ENCODE measurements at places on chromosomes 5 and 9. TPM values are rescaled to one million over a fixed set of nuclear protein-coding genes. Genes with fewer than 3 reads are reported as not detected.

Gene KCNN2
- polyA plus RNA-seq: not detected

Gene DNAH5
- 0.74 TPM for polyA plus RNA-seq

Gene MEIKIN
- polyA plus RNA-seq: not detected

Gene SPATA31E1
- not detected for polyA plus RNA-seq

Gene TAF11L5
- polyA plus RNA-seq: not detected

Gene CYSTM1
- 27.1 TPM for polyA plus RNA-seq

- no peak for DNase-seq
Measured at GRCh38 chr9:132947756-132948155, 3.3 kb upstream of the TSC1 start.

GRCh38 chr5:155728146-155728856 lies 598.7 kb upstream of the SGCD start:
- DNase-seq: peak; percentile 83

DNA sequence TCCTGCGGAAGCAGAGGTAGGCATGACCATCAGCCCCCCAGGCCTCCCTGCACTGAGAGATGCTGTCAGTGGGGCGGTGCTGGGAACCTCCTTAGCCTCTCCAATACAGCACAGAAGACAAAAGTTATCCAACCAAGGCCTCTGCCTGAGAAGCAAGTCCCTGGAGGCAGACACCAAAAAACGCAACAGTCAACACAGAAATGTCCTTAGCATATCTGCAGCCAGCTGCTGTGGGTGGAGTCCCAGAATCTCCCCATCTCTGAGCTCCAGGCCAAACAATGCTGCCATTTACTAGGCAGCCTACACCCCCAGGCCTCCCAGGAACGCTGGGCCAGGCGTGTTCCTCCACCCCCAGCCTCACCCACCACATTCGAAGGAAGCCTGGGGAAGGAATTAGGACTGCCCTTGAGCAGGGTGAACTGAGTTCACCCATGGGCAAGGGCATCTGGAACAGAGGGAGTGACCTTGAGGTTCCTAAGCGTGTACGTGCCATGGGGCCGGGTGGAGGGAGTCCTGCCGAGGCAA lies 43.7 kb downstream of the STK10 start:
- DNase-seq: peak; percentile 68

- peak; percentile 50 for DNase-seq
Measured at GRCh38 chr5:65809817-65810531, 88.0 kb downstream of the NLN start.

GRCh38 chr5:16082053-16082452 lies 97.5 kb downstream of the MARCHF11 start:
- no peak for DNase-seq

DNA sequence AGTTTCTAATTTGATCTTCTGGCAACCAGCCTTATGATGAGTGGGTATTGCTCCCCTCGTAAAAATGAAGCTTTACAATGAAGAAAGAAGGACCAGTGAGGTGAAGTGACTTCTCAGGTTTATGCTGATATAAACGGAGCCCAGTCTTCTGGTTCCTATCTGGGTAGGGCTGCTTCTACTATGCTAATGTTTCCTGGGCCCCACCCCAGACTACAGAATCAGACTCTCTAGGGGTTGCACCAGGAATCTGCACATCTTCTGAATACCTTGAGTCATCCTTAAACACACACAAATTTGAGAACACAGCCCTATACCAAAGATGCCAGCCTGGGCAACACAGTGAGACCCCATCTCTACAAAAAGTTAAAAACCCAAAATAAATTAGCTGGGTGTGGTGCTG lies 16.2 kb downstream of the BTF3 start:
- DNase-seq: no peak

DNA sequence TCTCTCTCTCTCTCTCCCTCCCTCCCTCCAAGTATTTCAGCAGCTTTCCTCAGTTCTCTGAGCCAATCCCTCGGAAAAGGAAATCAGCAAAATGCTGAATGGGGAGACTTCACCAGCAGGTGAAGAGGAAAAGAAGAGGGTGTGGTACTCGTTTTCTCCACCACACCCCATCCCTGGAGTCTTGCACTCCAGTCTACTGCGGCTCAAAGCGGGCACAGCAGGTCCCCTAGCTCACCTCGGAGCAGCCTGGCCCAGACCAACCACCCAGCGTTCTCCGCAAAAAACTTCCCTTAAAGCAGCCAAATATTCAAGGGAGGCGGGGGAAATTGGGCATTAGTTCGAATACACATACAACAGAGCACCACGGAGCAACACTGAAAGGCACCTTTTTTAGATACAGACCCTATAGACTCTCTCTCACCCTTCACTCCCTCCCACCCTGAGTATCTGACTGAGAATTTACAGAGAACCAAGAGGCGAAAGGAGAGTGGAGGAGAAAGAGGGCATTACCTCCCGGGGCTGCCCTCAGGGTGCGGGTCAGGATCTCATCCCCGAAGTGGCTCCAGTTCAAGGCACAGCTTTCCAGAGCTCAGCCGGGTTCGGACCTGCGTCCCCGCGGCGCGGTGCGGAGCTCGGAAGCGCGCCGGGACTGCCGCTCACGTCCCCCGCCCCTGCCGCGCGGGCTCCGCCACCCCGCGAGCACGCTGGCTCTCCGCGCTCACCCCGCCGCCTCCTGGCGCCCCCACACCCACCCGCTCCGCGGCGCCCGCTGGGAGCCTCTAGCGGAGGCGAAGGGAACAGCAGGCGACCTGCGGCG lies 1638.5 kb upstream of the C9orf72 start:
- DNase-seq: peak; percentile 89

- no peak for DNase-seq
Measured at GRCh38 chr5:68248896-68249295, 33.3 kb downstream of the PIK3R1 start.

DNA sequence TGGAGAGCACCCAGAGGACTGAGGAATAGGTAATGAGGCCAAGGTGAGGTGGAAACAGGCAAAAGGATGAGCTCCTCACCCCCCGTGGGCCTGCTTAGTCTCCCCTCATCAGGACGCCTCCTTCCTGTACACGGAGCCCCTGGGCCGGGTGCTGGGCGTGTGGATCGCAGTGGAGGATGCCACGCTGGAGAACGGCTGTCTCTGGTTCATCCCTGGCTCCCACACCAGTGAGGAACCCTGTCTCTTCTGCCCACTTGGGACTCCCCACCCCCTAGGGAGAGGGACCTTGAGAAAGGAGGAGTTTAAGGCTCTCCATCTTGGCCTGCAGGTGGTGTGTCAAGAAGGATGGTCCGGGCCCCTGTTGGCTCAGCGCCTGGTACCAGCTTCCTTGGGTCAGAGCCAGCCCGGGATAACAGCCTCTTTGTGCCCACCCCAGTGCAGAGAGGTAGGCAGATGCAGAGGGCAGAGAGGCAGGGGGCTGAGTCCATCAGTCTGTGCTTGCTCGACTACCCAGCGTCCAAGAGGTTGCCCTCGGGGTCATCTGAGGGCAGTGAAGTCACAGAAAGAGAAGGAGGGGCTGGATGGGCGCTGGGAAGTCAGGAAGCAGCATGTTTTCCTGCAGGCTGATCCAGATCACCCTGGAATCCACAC lies 7.0 kb downstream of the DOLK start:
- peak; percentile 66 for DNase-seq

- DNase-seq: no peak
Measured at GRCh38 chr5:147154809-147155208, 80.0 kb upstream of the STK32A start.

- no peak for DNase-seq
Measured at GRCh38 chr5:168728546-168729211, 149.5 kb upstream of the PANK3 start.

GRCh38 chr9:126953041-126953809 lies 38.6 kb downstream of the RALGPS1 start:
- DNase-seq: no peak

DNA sequence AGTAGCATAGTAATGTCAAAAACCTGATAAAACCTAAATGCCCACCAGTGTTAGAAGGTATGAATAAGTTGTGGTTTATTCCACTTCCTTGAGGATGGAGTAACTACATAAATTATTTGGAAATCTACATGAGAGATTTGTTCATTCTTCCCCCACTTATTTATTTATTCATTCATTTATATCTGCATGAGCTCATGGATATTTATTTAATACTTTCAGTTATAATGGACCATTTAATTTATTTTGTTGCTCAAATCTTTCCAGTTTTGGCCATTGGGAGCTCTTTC lies 223.8 kb upstream of the S1PR3 start:
- DNase-seq: no peak

DNA sequence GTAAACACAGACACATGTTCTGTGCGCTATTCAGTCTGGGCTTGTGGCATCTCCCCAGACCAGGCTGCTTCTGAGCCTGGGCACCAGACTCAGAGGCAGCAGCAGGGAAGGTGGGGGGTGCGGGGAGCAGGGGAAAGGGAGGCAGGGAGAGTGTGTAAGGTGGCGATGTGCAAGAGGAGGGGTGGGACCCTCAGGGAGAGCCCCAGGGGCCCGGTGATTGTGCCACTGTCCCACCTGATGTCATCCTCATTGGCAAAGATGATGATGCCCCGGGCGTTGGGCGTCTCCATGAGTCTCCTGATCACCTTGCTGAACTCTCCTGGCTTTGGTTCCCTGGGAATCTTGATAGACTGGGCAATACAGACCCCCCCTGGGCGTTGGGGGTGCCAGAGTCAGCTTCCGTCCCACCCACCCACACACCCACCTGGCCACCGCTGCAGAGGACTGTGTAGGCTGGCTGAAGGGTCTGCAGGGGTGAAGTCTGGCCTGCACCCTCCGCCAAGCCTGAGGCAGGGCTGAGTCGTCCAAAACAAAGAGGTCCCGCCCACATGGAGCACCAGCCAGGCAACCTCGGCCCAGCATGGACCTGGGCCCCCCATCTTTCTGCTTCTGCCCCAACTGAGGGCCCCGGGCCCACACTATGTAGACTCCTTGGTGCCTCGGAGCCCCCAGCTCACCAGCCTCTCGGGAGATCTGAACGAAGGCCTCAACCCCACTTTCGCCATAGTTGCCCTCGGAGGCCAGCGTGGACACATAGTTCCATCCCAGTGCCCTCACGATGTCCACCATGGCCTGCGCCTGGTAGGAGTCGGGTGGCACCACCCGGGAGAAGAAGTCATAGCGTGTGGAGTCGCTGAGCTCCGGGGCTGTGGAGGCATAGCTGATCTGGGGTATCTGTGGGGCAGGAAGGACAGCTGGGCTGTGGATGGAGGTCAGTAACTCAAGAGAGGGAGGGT lies 3.7 kb downstream of the GRM6 start:
- DNase-seq: no peak

- DNase-seq: no peak
Measured at GRCh38 chr9:111917980-111918379, 21.4 kb downstream of the UGCG start.

All from SK-N-SH (cell line).